ENCODE measurements at places on chromosomes 1 and 21.

DNA sequence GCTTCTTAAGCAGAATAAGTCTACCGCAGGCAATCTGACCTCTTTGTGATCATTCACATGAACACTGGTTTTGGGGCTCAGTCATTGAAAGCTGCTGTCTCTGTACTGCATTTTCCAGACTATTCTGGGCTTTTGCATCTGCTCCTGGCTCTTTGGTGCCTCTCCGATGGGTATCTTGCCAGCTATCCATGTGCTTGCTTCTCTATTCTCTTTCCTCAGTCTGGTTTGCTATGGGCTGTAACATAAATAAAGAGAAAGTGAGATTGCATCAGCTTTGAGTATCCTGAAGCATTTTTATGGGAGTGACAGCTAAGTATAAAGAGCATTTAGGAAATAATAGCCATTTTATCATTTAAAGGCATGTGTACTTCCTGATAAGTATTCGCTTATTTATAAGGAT is 70.7 kb downstream of the C1orf21 start:
- no peak for DNase-seq

- no peak for DNase-seq
Observed at GRCh38 chr1:76430531-76430930, 356.0 kb downstream of the ST6GALNAC3 start.

DNA sequence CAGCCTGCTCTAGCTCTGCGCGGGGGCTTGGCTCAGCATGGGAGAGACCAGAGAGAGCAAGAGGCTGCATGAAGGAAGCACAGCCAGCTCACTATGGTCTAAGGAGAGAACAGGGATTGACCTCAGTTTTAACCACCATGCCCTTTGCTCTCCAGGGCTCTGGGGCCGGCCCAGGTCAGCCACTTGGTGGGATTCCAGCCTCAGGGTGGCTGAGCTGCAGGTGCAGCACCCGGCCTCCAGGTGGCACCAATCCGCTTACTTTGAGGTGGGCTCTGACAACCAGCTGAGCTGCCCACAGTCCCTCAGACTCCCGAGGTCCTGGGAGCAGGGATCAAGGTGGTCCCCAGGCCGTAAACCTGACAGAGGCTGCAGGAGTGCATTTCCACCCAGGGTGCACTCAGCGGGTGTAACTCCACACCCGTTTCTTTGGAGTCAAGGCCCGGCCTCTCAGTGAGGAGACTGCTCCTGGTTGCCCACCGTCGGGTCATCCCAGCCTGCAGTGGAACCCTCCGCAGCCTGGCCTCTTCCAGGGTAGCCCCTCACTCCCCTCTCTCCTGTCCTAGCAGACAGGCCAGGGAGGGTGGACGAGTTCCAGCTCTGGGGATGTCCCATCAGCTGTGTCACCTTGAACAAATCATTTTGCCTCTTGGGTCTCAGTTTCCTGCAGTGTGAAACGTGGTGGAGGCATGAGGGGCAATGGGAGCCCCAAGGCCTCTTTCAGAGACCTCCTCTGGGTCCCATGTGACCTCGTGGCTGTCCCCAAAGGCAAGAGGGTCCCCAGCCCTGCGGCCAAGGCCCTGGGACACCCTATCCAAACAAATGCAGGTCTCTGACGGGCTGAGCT is 607 bp upstream of the LGR6 start:
- peak; percentile 12 for DNase-seq

GRCh38 chr21:45874716-45875415 is 106.7 kb upstream of the COL6A1 start:
- no peak for DNase-seq

DNA sequence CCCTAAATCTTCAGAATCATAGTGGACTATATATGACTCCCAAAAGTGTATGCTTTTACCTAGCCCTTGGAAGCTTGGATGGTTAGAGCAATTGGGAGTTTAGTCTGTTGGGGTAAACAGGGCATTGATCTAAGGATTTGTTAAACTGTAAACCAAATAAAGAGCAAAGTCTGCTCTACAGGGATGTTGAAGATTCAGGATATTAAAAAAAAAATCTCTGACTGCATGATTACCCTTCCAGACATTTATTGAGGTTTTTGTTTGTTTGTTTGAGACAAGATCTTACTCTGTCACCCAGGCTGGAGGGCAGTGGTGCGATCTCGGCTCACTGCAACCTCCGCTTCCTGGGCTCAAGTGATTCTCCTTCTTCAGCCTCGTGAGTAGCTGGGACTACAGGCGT is 31.6 kb downstream of the PBX1 start:
- no peak for DNase-seq

Measured in NCI-H748 treated with DMSO at 0.1 percent for 48 hours (cell line).